ENCODE measurements at places on chromosomes 4 and X.

GRCh38 chrX:137432609-137433008, 133.3 kb upstream of the ZIC3 start:
- DNase-seq: no peak

DNA sequence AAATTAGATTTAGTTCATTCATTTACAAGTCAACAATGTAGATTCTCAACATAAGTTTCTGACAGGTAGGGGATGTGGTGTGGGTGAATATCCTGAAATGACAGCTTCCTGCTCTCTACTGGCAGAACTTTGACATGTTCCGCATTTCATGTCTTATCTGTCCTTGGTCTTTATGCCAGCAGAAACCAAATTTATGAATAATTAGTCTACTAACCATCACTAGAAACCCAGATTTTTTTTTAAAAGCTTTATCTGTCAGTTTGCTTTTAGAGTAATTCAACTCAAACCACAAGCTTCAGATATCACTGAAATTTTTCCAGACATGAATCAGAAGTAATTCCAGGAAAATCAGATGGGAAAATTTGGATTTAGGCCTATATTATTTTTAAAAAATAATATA, 17.9 kb downstream of the COQ2 start:
- DNase-seq: peak; percentile 54

DNA sequence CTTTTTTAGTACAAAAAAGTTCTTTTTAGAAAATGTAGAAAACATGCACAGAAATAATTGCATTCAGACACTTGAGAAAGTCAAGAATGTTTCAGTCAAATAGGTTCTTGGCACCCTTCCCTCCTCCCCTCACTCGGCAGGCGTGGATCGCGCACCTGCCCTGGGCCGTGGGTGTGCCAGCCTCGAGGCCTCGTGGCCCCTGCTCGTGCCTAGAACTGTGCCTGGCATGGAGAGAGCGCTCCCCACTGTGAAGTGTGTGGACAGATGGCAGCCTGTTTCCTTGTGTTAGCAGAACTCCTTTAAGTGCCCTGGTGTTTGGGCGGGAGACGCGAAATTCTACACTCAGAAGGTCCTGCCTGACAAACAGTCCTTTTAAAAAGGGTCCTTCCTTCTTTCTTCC, 14.7 kb downstream of the RGS12 start:
- DNase-seq: no peak

DNA sequence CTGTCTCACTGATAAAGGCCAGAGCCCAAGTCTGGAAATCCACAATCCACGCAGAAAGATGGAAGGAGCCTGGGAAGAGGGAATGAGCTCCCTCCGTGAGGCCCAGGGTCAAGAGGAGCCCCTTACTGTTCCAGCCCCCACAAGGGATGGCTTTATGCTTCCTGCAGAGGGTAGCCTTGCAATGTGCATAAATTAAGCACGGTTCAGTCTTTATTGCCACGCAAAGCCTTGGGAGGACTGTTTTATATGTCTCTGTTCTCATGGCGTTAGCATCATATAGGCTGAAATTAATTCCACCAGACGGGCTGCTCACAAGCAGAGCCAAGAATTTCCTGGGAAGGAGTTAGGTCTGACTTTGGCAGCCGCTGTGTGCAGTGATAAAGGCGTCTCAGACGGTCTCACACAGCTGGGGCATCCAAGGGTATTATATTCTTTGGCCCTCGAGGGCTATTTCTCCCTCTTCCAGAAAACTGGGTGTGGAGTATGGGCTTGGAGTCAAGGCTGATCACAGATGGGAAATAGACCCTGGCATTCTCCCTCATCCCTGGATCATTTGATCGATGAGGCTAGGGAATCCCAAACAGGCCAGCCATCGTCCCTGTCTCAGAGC, 38.5 kb downstream of the CYTL1 start:
- no peak for DNase-seq

GRCh38 chrX:148700021-148700420, 199.6 kb downstream of the AFF2 start:
- no peak for DNase-seq

DNA sequence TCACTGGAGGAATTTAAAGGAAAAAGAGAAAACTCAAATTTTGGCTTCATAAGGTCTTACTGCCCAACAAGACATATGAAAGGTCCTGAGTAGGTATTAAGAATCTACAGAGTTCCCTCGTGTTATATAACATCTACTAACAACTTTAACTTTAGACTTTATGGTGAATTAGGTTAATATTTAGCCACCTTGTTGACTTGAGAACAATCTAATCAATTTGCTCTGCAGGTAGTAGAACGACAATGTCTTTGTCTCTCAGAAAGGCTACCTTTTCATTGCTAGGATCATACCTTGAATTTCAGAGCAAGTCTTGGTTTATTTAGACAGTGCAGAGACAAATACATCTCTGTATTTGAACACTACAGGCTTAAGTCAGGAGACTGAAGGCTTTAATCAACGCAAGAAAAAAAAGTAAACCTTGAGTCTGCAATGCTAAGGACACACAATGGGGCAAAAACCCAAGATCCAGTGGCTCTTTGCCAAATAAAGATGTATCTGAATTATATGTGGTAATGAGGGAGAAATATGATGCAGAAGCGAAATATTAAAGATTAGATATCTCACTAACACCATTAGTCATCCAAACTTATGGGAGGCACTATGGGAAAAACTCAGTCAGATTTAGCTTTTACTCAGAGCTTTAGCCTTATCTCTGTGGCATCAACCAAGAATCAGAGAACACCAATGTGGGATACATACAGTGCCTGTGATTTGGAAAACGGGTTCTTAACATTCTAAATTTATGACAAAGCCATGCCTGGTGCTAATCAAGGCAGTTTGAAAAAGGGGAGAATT, 93.6 kb upstream of the FTHL17 start:
- no peak for DNase-seq

GRCh38 chr4:78047366-78047765, 9.8 kb upstream of the FRAS1 start:
- DNase-seq: no peak

- no peak for DNase-seq
Observed at GRCh38 chrX:124117325-124117724, 155.8 kb downstream of the STAG2 start.
